ENCODE measurements at places on chromosomes 5 and 9.

GRCh38 chr9:78288214-78288892 is 8.6 kb upstream of the PSAT1 start:
- DNase-seq = no peak

DNA sequence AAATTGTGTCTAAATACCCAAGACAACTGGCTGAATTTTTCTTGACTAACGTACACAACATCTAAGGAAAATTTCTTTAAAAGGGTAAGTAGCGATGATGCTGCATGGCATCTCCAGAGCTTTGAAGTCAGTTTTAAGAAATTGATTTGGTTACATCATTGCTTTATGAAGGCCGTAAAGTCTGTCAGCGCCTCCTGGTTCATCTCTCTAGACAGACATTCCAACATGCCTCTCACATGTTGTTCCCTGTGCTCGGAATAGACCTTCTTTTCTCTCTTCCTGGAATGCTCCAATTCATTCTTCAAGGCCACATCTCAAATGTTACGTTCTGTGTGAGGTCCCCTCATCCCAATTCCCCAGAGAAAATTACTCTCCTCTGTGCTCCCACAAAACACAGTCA is 108.7 kb upstream of the SSBP2 start:
- DNase-seq = no peak

- DNase-seq = no peak
Observed at GRCh38 chr5:173103411-173103810, 40.9 kb upstream of the BNIP1 start.

- no peak for DNase-seq
Observed at GRCh38 chr5:170518277-170518676, 14.5 kb downstream of the KCNIP1 start.

GRCh38 chr5:40033411-40033810 is 608.6 kb upstream of the DAB2 start:
- DNase-seq = no peak

- DNase-seq = no peak
Observed at GRCh38 chr9:93183131-93183662, 742 bp upstream of the WNK2 start.

DNA sequence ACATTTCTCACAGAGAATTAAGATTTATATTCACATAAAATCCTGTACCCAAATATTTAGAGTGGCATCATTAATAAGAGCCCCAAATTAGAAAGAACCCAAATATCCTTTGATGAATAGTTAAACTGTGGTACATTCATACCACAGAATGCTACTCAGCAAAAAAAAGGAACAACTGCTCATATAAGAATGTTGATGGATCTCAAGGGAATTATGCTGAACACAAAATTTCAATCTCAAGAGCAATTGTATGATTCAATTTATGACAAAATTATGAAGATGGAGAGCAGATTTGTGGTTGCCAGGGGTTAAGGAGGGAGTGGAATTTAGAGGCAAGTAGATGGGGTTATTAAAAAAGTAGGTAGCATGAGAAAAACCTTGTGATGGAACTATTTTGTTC is 4.5 kb upstream of the PAIP1 start:
- peak; percentile 48 for DNase-seq

GRCh38 chr9:4792054-4792571 is 631 bp upstream of the RCL1 start:
- DNase-seq = peak; percentile 8

- DNase-seq = no peak
Observed at GRCh38 chr9:13369431-13369830, 89.9 kb upstream of the MPDZ start.

DNA sequence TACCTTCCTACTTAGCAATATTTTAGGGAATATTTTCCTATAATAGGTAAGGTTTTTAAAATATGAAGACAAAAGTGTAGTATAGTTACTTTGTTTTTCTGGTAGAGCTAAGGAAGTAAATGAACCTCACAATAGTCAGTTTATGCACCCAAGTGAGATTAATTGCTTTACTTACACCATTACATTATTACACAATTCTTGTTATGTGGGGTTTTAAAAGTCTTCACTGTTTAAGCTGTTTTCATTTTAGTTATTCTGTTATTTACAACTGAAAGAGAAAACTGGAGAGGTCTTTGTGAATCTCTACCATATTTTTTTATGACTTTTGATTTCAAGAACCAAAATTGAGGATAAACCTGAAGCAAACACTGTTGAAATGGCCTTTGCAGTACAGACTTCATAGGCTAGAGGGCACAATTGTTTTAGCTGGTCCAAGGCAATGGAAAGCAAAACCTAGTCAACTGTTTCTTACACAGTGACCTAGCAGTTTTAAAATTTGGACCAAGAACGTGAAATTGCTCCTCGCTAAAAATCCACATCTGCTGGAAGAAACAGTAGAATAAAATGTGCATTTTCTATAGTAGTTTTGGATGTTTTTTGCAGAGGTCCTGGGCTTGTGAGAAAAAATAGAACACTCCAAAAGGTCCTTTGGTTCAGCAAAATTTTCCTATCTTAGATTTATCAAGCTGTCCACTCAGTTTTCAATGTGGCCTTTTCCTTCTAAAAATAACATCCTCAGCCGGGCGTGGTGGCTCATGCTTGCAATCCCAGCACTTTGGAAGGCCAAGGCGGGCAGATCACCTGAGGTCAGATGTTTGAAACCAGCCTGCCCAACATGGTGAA is 66.4 kb upstream of the FER start:
- peak; percentile 76 for DNase-seq

DNA sequence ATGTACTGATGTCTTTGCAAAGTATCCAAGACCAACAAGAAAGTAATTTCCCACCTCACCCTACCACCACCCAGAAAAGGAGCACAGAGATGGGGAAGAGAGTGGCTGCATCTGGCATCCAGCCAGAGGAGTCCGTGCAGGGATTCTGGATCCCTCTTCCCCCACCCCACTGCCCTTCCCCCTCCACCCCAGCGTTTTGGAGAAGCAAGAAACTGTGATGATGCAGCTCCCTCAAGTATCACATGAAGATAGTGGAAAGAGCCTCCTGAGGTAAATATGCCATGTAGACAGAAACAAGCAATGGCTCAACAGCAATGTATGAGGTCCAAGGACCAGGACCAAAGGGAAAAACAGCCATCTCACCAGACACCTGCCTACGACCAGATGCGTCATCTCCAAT is 153.8 kb downstream of the DEPDC1B start:
- DNase-seq = no peak

GRCh38 chr5:143047091-143047490 is 276.9 kb downstream of the ARHGAP26 start:
- DNase-seq = no peak

DNA sequence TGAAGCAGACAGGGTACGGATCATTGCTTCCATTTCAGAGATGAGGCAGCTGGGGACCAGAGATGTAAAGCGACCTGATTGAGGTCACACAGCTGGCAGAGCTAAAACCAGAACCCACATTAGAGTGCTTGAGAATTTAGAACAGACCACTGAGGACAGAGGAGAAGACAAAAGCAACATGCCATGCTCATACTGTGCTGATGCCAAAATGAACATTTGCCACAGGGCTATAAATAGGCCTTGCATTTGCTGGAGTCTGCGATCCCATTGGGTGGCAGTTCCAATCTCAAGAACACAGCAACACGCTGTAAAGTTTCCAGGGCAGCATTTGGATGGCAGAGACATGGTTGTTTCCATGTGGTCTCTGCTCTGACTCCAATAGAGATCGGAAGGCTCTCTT is 222.4 kb upstream of the TBC1D2 start:
- DNase-seq = no peak

GRCh38 chr5:17190242-17190778 is 27.1 kb upstream of the BASP1 start:
- peak; percentile 78 for DNase-seq

Measured in AG10803 (cell line).